Glutamatergic neuron (in vitro differentiated cells): ENCODE measurements at places on chromosomes 4 and X. TPM values are rescaled to one million over a fixed set of nuclear protein-coding genes. Genes with fewer than 3 reads are reported as not detected.

- DNase-seq = no peak
These were observed 207.3 kb downstream of the FBXW7 start for GRCh38 chr4:152328582-152328981.

DNA sequence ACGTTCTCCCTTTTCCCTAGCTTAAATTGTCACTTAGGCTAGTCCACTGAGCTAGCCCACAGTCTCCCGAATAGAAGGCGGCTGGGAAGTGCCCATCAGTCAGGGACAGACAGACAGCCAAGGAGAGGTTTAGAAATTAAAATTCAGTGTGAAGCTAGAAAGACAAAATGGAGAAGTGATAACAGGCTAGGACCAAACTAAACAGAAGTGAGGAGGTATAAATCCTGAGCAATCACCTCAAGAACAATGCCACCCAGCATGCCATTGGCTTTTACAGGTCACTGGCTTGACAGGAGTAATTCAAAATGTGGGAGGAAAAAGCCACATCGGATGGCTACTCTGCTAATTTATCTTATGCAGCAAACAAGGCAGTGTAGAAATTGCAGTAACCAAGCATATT is 138.9 kb downstream of the MAPK10 start:
- no peak for DNase-seq

GRCh38 chr4:116066711-116067245 is 953.4 kb upstream of the NDST4 start:
- no peak for DNase-seq

DNA sequence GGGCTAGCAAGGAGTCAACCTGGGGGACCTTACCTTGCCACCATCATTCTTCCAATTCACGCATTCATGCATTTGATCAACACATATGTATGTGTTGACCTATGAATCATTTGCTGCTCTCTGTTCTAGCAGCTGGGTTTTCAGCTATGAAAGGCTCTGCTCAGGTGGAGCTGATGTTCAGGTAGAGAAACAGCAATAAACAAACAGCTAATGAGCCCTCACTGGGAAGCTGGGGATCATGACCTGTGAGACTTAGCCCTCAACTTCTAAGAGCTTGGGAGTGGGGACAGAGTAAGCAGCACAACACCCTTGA is 1.6 kb upstream of the OTOP1 start:
- DNase-seq = no peak

DNA sequence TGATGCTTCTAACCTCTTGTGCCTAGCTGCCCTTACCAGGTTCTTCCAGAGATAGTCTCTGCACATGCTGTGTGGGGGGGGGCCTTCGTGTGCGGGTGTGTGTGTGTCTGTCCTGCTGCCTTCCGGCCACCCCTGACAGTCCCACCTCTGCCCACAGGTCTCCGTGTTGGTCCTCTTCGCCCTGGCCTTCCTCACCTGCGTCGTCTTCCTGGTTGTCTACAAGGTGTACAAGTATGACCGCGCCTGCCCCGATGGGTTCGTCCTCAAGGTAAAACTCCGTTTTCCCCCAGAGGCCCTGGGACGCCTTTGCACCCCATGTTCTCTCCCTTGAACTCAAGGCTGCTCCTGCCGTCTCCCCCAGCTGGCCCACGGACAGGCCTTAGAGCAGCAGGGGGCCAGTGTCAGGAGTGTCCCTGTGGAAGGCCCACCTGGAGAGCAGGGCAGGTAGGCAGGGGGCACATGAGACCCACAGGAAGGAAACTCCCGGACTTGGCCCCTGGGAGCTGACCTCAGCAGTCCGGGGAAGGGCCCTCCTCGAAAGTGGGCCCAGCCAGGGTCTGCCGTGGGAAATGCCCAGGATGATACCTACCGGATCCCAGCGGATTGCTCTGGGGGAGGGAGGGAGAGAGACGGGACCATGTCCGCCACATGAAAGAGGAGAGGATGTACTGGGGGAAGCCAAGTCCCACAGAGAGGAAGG is 22.7 kb downstream of the NSG1 start:
- DNase-seq = no peak

DNA sequence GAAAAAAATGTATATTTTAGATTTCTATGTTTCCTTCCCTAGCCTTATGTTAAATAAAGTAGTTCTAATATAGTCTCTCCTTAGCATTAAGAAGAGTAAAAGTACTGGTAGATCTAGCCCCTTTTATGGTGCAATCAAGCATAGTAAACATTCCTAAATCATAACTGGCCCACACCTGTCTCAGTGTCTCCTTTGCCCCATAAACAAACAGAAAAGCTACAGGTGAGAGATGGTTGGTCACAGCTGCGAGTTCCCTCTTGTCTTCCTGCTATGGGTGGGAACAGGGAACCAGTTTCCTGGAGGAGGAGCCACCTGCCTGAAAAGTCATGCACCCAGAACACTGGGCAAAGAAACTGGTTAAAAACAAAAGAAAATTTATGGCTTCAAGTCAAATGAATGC is 16.6 kb downstream of the SOWAHB start:
- no peak for DNase-seq

GRCh38 chrX:69618803-69619202 is 2.9 kb downstream of the EDA start:
- no peak for DNase-seq

- DNase-seq = peak; percentile 66
These were observed 84.0 kb downstream of the PHKA2 start for GRCh38 chrX:18899796-18900380.

- DNase-seq = no peak
These were observed 36.3 kb upstream of the CXCL6 start for GRCh38 chr4:73800206-73800605.

DNA sequence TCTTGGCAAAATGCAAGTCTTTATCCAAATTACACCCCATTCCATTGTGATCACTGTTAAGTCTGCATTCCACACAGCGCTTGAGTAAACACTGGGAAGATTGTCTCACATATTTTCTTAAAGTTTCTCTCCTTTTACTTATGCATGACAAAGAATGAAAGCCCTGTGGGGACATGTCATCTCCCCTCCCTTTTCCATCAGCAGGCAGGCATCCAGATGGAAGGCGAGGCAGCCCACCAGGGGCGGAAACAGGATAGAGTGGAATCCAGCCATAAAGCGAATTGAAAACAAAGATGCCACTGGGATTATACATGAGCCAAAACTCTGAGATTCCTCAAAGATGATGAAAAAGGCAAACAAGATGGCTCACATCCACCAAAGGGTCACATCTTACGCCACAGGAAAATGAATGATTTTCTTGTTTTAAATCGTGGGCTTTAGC is 78.2 kb downstream of the AFAP1 start:
- no peak for DNase-seq

DNA sequence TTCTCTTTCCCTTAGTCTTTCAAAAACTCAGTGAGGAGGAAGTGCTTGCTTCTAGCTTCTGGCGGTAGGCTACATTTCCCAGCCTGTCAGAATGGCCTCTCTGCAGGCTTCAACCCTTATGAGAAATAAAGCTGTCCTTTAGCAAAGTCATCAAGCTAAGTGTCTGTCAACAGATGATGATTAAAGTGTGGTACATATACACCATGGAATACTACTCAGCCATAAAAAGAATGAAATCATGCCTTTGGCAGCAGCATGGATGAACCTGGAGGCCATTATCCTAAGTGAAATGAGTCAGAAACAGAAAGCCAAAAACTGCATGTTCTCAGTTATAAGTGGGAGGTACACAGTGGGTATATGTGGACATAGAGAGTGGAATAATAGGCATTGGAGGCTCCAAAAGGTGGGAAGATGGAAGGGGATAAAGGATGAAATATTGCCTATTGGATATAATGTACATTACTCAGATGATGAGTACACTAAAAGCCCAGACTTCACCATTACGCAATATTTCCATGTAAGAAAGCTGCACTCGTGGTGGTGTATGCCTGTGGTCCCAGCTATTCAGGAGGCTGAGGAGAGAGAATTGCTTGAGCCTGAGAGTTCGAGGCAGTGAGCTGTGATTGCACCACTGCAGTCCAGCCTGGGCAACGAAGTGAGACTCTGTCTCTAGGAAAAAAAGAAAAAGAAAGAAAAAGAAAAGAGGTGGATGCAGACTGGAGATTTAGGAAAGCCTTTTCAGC is 7.9 kb downstream of the TRIM2 start:
- DNase-seq = no peak

DNA sequence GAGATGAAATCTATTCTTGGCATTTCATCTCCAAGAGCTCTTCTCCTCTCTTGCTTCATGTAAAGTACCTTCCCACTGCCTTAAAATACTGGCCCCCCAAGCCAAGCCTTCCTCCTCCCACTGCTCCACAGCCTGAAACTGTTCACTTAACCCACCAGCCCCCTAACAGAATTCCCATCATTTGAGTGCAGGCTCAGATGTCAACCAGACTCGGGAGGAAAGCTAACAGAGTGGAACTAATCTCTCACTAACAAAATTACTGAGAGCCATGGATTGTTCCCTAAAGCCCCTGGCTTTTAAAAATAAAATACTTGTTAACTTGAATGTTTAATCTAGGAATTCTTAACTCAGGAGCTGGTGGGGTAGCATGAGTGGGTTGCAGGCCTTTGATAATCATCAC is 7.1 kb upstream of the DCUN1D4 start:
- no peak for DNase-seq

GRCh38 chrX:63506320-63506719 is 155.2 kb upstream of the SPIN4 start:
- DNase-seq = no peak

DNA sequence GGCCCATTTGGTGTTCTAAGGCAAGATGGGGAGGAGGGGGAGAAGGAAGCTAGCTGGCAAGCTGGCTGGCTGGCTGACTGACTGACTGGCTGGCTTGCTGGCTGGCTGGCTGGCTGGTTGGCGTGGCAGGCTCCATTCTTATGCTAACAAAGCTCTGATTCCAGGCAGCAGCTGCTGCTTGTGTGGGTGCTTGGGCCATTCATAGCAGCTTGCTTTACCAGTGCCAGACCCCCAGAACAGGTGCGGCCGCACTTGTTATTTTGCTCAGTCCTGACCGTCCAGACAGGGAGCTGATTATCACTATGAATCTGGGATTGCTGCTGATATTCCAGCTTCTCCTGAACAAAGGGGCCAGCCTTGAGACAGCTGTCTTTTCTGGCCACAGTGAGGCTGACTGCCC is 131.2 kb upstream of the PAK3 start:
- peak; percentile 31 for DNase-seq

DNA sequence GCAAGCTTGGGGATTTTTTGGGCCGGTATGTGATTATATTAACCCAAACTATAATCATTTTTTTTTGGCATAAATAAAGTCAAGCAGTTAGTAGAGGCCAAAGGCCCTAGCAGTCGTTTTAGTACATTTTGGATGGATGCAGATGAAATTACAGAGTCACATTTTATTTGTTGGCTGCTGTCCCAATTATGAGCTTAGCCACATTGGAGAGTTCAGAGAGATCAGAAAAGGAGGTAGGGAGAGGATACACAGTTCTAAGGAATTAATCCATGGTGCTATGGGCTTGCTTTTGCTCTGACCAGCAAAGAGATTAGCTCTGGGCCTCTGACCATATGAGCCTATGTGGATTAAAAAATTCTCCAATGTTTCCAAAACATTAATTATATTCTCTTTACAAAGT is 395.1 kb downstream of the RAPGEF2 start:
- no peak for DNase-seq

DNA sequence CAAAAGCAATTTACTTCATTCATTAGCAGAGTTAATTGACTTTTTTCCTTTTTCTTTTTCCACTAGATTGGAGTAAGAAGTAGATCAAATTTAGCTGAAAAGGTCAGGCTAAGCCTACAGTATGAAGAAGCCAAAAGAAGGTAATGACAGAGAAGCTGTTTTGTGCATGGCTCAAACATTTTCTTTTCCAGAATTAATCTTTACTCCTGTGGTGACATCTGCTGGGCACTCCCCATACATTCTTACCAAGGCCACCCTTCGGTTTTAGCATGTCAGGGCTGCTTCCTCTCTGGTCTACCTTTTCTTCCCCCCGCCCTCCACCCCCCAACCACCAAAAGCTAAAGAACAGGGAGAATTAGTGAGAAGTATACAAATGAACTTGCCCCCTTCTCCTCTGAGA is 70.2 kb downstream of the CLDN22 start:
- no peak for DNase-seq

DNA sequence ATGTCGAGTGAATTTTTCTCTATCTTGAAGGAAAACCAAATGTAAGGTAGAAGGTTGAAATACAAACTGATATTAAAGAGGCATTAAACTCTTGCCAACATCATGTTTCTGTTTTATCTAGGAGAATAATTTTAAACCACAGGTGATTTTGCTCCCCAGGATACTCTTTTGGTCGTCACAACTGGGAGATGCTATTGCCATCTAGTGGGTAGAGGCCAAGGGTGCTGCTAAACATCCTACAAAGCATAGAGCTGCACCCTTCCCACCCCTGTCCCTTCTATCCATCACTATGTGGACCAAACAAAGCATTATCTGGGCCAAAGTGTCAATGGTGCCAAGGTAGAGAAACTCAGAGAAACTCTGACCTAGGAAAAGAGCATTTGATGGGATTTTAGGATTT is 154.6 kb upstream of the MAGEB2 start:
- no peak for DNase-seq

DNA sequence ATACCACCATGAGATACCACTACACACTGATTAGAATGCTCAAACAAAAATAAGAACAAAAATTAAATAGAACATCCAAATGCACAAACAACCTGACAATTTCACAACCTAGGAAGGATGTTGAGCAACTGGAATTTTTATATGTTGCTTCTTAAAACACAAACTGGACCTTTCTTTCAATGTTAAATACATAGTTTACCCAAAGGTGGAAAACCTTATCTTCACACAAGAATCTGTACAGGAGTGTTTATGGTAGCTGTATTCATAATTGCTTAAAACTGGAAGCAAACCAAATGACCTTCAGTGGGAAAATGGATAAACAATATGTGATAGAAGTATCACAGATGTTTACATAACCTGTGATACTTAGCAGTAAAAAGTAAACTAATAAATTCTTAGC is 573.8 kb downstream of the MAGEB5 start:
- DNase-seq = no peak

DNA sequence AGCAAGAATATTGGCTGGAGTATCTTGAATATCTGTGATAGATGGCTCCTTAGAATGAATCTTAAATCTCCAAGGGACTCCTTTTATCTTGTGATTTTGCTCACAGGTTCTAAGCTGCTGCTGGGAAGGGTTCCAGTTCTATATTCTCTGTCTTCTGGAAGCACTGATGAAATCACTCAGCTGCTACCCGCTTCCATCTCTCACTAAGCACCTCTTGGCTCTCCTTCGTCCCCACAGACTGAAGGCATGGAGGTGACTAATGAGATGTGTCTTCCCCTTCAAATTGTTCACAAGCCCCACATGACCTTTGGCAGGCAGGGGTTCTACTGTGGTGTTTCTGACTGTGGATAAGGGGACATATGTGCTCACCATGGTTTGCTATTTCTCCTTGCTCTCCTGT is 75.9 kb downstream of the C4orf51 start:
- no peak for DNase-seq

The TMEM47 gene
- total RNA-seq = 2.8 TPM

The APBB2 gene
- total RNA-seq = 117 TPM

The PAGE1 gene
- total RNA-seq = not detected

The GC gene
- not detected for total RNA-seq

The CSAG2 gene
- total RNA-seq = not detected

The PASD1 gene
- total RNA-seq = not detected

The IDH3G gene
- 56.7 TPM for total RNA-seq

The TMEM165 gene
- 78.0 TPM for total RNA-seq

The DLG3 gene
- total RNA-seq = 76.7 TPM

The HSFX2 gene
- 1.0 TPM for total RNA-seq

The SRPX gene
- 9.2 TPM for total RNA-seq
